ENCODE measurements at places on chromosomes 7 and 10.

GRCh38 chr10:122198631-122199030, 72.5 kb upstream of the BTBD16 start:
- DNase-seq = no peak

GRCh38 chr7:94351703-94352102, 43.0 kb upstream of the COL1A2 start:
- no peak for DNase-seq

DNA sequence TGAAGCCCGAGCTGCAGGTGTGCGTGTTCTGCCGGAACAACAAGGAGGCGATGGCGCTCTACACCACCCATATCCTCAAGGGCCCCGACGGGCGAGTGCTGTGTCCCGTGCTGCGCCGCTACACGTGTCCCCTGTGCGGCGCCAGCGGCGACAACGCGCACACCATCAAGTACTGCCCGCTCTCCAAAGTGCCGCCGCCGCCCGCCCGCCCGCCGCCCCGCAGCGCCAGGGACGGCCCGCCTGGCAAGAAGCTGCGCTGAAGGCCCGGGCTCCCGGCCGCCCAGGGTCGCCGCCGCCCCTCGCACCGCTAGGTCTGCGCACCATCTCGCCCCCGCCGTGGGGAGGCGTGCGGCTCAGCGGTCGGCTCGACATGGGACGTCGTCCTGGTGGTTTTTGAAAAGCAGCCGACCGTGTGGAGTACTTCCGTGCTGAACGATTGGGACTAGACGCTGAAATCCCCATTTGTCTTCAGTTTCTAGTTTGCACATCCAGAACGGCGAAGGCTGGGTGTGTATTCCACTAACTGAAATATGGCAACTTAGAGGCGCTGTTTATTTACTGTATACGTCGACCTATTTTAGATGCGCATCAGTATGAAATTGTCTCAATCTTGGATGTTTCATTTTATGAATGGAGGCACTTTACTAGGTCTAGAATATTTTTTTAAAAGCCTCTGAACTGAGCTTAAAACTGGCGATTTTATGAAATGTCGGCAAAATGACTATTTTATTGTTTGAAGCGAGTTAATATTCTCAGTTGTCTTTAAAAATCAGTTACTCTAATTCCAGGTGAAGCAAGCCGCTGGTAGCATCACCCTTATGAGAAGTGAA, 1.1 kb downstream of the NANOS1 start:
- DNase-seq = no peak

- no peak for DNase-seq
Measured at GRCh38 chr7:28799619-28800018, 158.5 kb downstream of the TRIL start.

DNA sequence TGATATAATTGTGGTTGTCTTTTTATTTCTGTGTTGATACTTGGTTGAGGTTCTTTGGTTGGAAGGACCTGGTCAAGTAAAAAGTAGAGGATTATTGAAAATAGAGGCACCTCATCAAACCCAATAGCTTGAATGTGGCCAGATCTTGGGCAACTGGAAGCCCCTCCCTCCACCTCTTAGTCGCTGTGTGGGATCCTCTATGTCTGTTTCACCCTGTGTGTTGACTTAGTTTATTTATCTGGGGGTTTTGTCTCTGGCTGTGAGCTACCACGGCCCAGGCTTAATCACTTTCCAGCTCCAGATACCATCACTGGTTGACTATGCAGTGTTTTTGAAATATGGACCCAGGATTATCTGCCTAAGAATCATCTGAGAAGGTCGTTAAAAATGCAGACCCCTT, 58.3 kb downstream of the AP3M1 start:
- no peak for DNase-seq

GRCh38 chr10:92113911-92114600, 176.8 kb downstream of the CPEB3 start:
- no peak for DNase-seq

GRCh38 chr7:54080971-54081370, 461.2 kb upstream of the VSTM2A start:
- DNase-seq = no peak

GRCh38 chr10:121448766-121449421, 149.3 kb downstream of the FGFR2 start:
- no peak for DNase-seq

- DNase-seq = no peak
Measured at GRCh38 chr10:29257106-29257783, 31.6 kb upstream of the LYZL1 start.

- no peak for DNase-seq
Measured at GRCh38 chr7:132855901-132856300, 226.0 kb downstream of the CHCHD3 start.

DNA sequence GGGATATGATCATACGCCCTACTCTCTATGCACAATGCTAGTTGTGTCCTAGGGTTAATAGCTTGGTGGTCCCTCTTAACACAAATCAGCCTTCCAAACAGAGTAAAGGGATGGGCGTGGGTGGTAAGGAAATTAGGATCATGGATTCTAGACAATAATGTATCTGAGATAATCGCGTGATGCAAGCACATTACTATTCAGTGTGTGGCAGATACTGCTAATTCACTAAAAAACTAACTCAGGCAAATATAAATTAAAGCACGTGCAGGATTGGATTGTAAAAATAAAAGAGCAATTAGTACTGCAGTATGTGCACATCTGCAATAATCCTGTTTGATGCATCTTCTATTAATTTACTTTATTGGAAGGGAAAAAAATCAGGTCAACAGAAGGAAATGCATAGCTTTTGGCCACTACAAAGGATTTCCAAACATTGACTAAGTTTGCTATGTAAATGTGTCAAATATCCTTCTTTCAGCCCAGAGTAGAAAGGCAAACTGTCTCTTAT, 22.0 kb downstream of the TWIST1 start:
- no peak for DNase-seq

DNA sequence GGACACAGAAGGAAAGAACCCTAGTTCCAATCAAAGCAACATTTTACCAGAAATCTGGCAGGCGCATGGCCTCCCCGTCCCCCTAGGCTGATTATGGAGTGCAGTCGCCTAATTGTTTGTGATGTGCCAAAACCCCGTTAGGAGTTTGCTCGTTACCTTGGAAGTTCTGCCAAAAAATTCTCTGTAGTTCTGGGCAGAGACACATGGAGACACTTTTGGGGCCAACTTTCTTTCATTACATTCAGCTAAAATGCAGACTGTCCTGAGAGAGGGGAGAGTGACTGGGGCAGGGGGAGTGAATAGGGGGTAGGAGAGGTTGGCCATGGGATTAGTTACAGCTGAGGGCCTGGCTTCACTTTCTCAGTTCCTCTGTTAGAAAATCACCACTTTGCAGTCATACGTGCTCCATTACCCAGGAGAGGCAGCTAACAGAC, 158.0 kb upstream of the NPVF start:
- DNase-seq = no peak

GRCh38 chr10:3774814-3775695, 10.0 kb downstream of the KLF6 start:
- DNase-seq = no peak

GRCh38 chr10:89520706-89521105, 14.7 kb downstream of the SLC16A12 start:
- DNase-seq = no peak

- DNase-seq = no peak
Measured at GRCh38 chr7:117888627-117889026, 15.4 kb upstream of the CTTNBP2 start.

DNA sequence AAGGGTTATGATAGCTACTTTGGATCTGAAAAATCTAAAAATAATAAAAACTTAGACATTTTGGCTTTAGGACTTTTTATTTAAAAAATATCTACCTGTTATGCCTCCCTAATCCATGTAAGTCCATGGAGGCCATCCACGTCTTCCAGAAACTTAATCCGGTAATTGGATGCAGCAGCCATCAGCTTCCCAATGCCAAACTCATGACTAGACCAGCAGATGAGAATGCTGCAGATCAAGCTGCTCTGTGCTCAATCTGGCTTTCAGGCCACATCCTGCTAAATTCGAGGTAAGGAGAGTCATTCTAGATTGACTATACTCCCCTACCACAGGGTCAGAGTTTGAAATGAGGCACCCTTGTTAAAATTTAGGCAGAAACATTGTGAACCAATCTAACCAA, 168.5 kb upstream of the TCERG1L start:
- no peak for DNase-seq

GRCh38 chr7:42233695-42234331, 3.2 kb downstream of the GLI3 start:
- DNase-seq = no peak

DNA sequence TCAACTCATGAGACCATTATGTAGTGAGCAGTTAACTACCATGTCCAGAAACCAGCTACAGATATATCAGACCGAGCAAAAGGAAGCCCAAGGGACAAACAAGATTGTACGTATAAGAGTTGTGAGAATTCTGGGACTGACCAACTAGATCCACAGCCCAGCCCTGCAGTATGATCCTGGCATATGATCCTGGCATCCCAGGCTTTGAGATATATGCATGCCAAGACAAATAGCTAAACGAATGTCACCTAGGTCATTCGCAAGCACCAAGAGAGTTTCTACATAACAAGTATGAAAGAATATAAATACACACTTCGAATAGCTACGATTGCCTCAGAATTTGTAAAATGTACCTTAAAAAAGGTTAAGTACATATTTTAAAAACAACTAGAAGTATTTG, 56.4 kb upstream of the PMPCB start:
- no peak for DNase-seq
